ENCODE measurements at places on chromosomes 16 and 17. TPM values are rescaled to one million over a fixed set of nuclear protein-coding genes. Genes with fewer than 3 reads are reported as not detected.

The ABCA3 gene
- polyA plus RNA-seq: 6.9 TPM

DNA sequence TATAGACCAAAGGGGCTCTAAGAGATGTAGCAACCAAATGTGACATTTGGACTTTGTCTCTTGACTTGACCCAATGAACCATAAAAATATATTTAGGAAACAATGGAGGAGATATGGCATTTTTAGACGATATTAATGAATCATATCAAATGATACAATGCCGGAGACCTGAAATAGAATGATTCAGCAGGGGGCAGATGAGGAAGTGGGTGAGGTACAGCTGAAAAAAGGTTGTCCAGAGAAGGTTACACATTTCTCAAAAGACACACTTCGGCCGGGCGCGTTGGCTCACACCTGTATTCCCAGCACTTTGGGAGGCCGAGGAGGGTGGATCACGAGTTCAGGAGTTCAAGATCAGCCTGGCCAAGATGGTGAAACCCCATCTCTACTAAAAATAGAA is 16.5 kb upstream of the SNN start:
- no peak for DNase-seq

The ADAD2 gene
- polyA plus RNA-seq: 2.9 TPM

GRCh38 chr17:14341866-14342265 is 41.0 kb downstream of the HS3ST3B1 start:
- no peak for DNase-seq

The FA2H gene
- 0.52 TPM for polyA plus RNA-seq

GRCh38 chr17:11550431-11550830 is 47.8 kb upstream of the DNAH9 start:
- DNase-seq: no peak

DNA sequence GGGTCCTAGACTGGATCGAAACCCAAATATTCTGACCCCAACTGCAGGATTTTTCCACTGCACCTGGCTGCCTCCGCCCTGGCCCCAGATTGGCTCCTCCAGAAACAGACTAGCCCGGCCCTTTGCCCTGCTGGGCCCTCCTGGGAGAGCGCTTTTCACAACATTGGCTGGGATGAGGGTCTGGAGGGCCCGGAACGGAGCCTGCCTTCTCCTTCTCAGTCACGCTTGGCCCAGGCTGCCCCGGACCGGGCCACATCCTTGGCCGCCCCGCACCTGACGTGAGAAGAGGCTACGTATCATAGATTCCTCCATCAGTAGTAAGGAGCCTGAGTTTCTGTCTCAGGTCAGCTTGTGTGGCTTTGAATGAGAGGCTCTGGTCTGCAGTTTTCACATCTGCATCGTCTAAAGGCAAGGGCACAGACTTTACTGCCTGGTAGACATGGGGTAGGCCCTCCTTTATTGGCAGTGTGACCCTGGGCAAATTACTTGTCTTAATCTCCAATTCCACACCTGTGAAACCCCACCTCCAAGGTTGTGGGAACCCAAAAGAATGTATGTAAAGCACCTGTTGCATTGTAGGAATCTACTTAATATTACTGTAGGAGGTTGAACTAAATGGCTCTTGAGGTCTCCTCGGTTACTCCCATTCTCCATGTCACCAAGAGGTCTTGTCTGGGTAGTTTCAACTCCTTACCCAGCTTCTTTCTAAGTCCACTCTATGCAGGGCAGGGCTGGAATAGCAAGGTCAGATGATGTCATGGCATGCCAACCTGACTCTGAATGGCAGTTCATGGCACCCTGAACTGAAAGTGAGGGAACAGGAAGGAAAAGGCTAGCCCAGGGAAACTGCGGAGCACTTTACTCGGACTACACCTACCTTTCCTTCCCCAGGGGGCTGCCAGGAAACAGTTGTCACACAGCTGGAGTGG is 661 bp downstream of the LRRC3C start:
- peak; percentile 80 for DNase-seq

The PIK3R5 gene
- polyA plus RNA-seq: 2.0 TPM

- DNase-seq: peak; percentile 74
These were observed 7.1 kb upstream of the FTSJ3 start for GRCh38 chr17:63834431-63835166.

GRCh38 chr16:63244631-63245030 is 1208.4 kb upstream of the CDH8 start:
- no peak for DNase-seq

The UNC13D gene
- 18.8 TPM for polyA plus RNA-seq

DNA sequence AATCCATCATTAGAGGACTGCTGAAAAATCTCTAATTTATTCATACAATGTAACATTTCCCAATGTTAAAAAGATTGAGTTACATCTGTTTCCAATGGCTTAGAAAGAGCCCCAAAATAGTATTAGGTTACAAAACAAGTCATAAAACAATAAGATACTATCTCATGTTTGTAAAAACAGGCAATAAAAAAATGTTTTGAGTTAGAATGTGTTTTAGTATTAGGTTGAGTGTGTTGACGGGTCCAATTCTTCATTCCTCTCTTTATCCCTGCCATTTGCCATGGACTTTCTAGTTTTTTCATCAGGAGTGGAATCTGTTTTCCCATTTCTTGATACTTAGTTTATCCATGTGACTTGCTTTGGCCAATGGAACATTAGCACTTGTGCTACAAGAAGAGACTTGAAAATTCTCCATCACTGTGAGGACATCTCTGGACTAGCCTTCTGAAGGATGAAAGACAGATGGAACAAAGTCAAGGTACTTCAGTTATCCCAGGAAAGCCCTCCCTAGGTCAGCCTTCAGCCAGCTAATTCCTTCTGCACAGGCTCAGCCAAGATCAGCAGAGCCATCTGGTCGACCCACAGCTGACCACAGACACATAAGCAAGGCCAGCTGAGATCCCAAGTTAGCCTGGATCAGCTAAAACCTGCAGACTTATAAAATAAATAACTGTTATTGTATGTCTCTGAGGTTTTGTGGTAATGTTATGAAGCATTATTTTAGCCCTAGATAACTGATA is 83.3 kb downstream of the HS3ST3A1 start:
- DNase-seq: no peak

The FBXO39 gene
- 0.16 TPM for polyA plus RNA-seq

The HAS3 gene
- 0.50 TPM for polyA plus RNA-seq

GRCh38 chr16:68399456-68399855 is 48.9 kb downstream of the SMPD3 start:
- no peak for DNase-seq

- DNase-seq: no peak
These were observed 1.3 kb downstream of the DHX58 start for GRCh38 chr17:42111265-42111636.

DNA sequence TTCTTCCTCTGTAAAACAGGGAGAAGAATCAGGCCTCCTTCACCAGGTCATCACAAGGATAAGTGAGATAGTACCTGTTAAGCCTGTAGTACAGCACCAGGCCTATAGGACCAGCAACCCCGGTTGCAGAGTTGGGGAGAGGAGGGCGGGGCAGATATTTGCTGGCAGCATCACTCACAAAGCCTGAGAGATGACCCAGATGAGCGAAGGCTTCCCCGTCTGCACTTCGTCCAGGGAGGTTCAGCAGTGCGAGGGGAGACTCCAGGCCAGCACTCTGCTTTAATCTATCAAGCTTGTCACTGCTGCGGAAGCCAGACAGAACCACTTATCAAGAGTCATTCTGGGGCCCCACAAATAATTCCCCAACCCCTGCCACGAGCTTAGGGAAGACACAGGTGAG is 15.8 kb upstream of the RBBP6 start:
- no peak for DNase-seq

GRCh38 chr16:13983625-13984024 is 63.7 kb downstream of the ERCC4 start:
- DNase-seq: no peak

- DNase-seq: no peak
These were observed 65.7 kb downstream of the MAP2K6 start for GRCh38 chr17:69480245-69480644.

GRCh38 chr16:4505356-4506147 is 29.4 kb downstream of the HMOX2 start:
- DNase-seq: peak; percentile 72

The WFDC1 gene
- polyA plus RNA-seq: 1.6 TPM

- DNase-seq: no peak
These were observed 58.9 kb downstream of the ASIC2 start for GRCh38 chr17:33234233-33234632.

The TP53TG3C gene
- polyA plus RNA-seq: not detected

The LLGL2 gene
- polyA plus RNA-seq: 8.6 TPM

The MRPL58 gene
- 62.6 TPM for polyA plus RNA-seq

DNA sequence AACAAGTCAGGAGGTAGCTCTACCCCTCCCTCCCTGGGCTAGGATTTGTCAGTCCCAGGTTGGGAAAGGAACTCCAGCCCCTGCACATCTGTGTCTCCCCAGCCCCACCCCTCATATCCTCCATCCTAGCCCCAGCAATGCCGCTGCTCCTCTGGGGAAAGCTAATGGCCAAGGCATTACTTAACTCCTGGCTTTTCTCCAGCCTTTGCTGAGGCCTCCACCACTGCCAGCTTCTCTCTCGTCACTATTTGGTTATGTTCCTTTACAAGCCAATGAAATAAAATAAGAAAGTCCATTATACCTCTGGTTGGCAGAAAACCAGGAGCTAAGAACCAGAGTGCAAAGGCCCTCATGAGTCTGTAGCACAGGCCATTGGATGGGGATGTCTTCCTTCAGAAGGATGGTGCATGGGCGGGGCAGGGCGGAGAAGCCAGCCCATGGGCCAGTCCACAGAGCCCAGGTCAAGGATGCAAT is 171.0 kb downstream of the CCDC182 start:
- peak; percentile 73 for DNase-seq

The SMARCD2 gene
- 27.9 TPM for polyA plus RNA-seq

DNA sequence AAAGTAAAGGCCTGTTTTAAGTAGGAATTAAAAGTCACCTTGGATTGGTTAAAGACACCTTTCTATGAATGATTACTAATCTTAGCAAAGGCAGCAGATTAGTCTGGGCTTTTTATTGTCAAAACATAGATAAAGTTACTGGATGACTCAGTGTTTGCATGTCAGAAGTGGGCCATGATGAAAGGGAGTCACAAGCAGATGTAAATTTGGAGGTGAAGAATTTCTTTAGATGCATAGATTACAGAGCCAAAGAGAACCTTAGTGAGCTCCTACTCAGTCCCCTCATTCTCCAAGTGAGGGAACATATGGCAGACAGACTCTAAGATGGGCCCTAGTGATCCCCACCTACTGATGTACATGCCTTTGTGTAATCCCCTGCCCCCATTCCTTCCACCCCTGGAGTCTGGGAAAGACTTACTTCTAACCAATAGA is 124.5 kb downstream of the HS3ST3A1 start:
- no peak for DNase-seq

DNA sequence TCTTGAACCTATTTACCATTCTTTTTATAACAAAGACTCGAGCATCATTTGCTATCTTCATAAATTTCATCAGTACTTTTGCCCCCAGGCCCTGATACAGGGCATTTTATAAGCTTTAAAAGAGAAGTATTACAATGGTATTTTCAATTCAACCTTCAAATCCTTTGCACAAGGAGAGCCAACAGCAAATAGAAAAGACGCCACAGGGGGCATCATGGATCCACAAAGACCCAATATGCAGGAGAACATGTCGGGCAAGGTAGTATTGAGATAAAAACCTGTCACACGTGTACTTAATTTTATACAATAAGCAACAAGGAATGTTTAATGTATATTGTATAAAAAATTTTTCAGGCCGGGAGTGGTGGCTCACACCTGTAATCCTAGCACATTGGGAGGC is 10.2 kb downstream of the MAP3K14 start:
- no peak for DNase-seq

The NHLRC4 gene
- 0.84 TPM for polyA plus RNA-seq

DNA sequence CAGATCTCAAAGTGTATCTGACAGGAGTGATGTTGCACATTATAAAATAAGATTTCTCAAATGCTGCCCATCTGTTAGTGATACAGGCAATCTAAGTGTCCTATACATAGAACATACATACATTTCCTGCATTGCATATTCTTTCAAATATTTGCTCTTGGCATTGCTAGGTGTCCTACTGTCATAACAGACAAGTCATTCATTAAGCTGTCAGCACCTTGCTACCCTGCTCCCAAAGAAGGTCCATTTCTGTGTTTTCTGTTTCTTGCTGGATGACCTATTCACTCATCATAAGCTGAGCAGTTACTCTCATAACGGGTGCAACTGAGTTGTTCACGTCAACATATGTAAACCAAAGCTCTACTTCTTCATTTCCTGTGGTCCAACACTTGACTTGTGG is 719.0 kb downstream of the KCNJ2 start:
- DNase-seq: no peak

DNA sequence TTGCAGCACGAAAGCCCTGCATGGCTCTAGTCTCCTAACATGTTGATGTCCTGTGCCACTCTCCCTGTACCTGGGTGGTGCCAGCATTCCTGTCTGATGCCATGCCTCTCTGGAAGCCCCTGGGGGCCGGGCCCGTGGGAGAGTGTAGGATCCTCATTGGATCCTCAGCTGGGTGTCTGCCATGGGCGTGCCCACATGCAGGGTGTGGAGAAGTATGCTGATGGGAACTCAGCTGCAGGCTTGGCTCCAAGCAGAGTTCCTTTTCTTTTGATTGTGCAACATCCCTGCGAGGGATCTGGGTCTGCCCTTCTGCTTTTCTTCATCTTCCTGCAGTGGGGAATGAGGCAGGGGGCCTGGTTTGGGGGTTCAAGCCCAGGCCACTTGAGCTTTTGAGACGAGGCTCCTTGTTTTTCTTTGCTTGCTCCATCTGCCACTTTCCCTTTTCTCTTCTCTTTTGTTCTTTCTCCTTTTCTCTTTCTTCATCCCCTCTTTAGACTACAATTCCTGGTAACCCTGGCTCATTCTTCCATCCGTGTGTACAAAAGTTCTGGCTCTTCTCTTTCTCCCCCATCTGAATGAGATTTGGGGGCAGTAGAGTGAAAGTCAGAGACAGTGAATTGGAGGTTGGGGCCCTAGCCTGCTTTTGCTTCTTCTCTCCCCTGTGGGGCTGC is 32.9 kb downstream of the KSR1 start:
- peak; percentile 97 for DNase-seq

The CFAP119 gene
- 0.95 TPM for polyA plus RNA-seq

- no peak for DNase-seq
These were observed 2.7 kb upstream of the SPPL2C start for GRCh38 chr17:45841883-45842525.

DNA sequence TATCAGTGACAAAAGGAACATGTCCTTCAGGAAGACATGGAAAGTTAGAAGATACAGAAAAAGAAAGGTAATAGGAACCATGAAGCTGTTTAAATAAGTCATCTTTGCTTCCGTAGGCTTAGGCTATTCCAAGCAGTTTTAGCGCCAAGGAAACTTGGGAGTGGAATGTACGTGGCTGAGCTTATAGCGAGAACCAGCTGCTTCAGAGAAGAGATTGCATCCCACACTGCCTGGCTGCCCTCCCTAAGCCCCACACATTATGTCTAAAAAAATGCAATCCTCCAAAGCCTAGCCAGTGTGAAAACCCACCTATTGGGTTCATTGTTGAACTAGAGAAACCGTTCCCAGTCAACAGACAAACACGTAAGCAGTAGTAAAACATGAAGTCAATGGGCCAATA is 149.9 kb downstream of the SLC39A11 start:
- DNase-seq: no peak

Measured in right cardiac atrium (tissue), 5 donors.